ENCODE measurements at places on chromosomes 13 and 19.

GRCh38 chr19:55373306-55373992 is 3.2 kb upstream of the TMEM190 start:
- no peak for DNase-seq

DNA sequence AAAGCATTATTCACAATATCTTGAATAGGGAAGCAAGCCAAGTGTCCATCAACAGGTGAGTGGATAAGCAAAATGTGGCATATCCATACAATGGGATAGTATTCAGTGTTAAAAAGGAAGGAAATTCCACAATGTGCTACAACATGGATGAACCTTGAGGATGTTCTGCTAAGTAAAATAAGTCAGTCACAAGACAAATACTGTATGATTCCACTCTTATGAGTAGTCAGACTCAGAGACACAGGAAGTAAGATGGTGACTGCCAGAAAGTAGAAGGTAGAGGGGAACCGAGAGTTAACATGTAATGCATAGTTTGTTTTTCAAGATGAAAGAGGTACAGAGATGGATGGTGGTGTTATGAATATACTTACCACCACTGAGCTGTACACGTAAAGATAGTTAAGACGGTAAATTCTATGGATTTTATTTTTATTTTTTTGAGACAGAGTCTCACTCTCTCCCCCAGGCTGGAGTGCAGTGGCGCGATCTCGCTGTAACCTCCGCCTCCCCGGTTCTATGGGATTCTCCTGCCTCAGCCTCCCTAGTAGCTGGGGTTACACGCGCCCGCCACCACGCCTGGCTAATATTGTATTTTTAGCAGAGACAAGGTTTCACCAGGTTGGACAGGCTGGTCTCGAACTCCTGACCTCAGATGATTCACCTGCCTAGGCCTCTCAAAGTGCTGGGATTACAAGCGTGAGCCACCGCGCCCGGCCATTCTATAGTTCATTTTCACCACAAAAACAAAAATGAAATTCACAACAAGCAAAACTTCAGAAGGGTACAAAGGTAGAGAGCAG is 1.0 kb upstream of the CHAMP1 start:
- DNase-seq, result peak; percentile 80

DNA sequence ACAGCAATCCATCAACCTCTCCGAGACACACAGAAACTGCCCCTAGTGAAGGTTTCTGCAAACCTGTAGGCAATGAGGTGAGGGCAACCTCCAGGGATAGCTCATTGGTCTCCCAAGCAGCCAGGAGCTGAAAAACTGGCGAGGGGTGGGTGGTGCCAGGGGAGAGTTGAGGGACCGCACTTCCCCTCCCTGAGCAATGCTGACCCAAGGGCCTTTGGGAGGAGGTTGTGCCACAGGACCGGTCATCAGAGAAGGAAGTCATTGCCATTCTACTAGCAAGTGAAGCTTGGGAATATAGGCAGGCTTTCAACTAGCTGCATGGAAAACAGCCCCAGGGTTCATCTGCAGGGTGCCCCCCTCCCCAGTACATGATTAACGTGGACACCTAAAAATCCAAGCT is 23.1 kb upstream of the MED4 start:
- no peak for DNase-seq

DNA sequence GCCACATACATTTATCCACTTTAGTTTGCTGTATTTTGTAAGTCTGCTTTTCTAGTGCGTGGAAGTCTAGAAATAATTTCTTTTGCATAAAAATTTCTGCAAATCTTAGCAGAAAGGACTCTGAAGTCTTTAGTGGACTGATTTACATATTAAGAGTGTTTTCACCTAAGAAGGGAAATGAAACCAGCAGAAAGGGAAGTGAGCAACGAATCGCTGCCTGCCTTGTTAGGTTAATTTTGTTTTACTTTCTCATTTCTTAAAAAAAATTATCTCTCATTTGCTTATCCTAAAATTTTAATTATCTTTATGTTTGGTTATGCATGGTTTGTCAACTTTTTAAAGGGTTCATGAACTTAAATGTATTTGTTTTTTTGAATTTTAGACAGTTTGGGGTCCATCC is 767 bp upstream of the GPR18 start:
- DNase-seq, result no peak

DNA sequence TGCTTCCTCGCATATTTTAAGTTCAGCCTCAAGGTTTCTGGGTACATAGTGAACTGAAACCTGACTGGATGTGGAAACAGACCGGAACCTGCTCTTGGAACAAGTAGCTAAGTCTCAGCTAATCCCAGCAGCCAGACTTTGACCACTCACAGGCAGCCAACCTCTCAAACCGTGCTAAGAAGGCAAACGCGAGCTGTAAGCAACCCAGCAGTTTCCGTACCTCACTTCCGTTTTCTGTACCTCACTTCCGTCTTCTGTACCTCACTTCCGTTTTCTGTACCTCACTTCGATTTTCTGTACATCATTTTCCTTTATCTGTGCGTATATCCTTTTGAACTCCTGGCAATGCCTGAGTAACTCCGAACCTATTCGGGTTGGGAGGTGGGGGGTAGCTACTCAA is 96.8 kb downstream of the SUCLA2 start:
- no peak for DNase-seq

- DNase-seq, result no peak
Measured at GRCh38 chr19:29395111-29395733, 130.6 kb upstream of the VSTM2B start.

DNA sequence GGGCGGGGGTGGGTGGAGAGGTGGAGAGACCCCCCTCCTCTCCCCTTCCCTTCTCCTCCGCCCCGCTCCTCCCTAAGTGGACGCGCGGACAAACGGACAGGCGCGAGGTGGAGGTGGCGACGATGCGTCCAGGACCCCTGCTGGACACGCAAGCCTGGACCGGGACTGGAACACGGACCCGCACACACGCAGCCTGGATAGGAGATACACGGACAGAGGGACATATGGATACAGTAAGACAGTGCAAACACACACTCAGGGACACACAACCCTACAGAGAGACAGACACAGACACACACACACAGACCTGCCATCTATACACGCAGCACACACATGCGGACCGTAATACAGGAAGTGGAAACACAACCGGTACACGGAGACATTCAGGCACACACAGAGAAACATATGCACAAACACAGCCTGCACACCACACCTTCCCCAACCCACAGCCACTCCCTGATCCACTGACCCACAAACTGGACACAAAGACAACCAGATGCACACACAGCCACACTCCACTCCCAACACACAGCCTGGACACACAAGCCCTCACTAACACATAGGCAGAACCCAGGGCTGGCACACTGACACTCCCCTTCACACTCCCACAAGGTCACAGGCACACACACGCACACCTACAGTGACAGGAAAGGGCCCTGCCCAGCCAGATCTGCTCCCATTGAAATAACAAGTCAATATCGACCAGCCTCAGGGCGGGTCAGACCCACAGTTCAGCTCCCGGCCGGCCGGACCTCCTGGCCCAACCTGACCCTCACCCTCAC is 696 bp upstream of the ERFL start:
- peak; percentile 92 for DNase-seq

GRCh38 chr19:8494158-8494557 is 8.3 kb downstream of the PRAM1 start:
- no peak for DNase-seq

- DNase-seq, result peak; percentile 91
Measured at GRCh38 chr19:46542428-46543230, 47.0 kb upstream of the PNMA8B start.

- DNase-seq, result no peak
Measured at GRCh38 chr19:6734096-6734696, 3.2 kb downstream of the GPR108 start.

DNA sequence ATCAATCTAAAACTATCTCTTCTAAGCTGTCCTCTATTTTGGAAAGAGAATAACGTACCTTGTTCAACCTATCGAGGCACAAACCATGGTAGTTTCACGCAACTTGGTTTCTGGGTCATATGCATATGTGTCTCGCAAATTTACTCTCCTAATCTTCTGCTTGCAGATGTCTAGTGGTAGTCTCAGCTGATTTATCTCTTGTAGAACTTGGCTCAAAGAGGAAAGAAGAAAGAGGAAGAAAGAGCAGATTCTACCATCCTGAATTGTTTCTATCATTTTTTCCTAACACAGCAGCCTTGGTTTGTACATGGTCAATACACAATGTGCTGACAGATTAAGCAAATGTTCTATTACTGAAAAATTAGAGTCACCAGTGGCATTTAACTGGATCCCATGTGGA is 282.3 kb downstream of the SPRY2 start:
- DNase-seq, result peak; percentile 32

DNA sequence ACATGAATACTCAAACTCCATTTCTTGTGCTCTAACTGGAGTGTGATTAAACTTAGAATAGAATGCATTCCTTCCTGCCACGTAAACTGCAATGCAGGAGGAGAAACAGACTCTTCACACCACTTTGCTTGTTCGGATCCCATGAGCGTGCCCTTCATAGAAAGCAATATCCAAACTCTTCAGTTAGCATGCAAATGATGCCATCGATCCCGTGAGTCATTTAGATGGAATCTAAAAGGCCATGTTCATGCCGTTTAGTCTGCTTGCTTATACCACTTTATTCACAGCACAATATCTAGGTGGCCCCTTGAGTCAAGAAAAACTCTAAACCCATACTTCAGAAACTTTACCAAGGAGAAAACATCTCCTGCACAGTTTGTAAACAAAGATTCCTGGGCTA is 225.8 kb downstream of the OXGR1 start:
- DNase-seq, result no peak

DNA sequence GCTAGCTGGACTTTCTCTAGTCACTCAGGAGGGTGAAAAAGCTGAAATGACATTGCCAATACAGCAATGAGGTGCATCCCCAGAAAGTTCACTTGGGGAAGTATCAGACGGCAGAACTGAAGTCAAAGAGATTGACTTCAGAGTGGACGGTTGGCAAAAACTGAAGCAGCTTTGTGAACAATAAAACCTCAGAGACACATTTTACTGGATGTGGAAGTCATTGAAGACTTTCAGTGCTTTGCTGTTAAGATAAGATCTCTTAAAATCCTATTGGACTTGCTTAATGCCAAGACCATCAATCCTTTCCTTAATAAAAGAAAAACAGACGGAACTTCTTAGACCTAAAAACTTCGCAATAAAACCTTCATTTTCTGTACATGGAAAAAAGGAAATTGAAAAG is 103.7 kb downstream of the ABCC4 start:
- no peak for DNase-seq

- DNase-seq, result no peak
Measured at GRCh38 chr13:50761406-50761805, 82.1 kb downstream of the DLEU7 start.

GRCh38 chr13:95156208-95156607 is 145.0 kb downstream of the ABCC4 start:
- DNase-seq, result no peak

- no peak for DNase-seq
Measured at GRCh38 chr19:22945560-22945959, 57.4 kb downstream of the ZNF728 start.

DNA sequence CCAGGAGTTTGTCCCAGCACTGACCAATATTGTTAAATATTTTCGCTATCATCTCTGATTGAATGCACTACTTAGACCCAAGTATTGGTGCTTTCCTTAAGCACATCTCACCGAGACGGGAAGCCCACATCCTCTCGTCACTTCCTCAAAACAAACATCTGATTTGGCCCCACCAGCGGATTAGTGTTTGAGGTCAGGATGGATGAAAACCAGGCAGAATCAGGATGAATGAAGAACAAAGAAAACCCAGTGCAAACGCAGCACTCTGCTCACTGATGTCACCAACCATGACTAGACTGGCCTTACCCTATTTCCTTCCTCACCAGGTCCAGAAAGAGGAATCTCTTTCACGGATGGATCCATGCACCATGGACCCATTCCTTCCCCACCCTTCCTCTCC is 6.0 kb downstream of the PLAUR start:
- no peak for DNase-seq

- DNase-seq, result no peak
Measured at GRCh38 chr13:47146136-47146535, 249.3 kb upstream of the HTR2A start.

DNA sequence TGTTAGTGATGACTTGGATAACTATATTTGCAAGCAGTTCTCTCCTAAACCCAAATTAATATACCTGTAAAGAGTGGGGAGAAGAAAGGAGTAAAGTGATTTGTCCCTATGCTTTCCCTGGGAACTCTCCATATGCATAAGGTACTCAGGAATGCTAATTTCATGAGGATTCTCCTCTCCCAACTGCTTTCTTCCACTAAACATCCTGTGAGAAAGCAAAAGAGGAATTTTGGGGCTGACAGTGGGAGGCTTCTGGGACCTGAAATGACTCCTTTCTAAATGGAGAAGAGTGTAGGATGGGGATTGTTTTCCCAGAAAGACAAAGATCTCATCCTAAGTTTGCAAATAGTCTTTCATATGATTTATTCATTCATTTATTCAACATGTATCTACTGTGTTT is 250.5 kb downstream of the TDRD3 start:
- DNase-seq, result no peak

- peak; percentile 64 for DNase-seq
Measured at GRCh38 chr19:30076751-30077670, 135.0 kb downstream of the URI1 start.

GRCh38 chr13:70708775-70709174 is 600.5 kb upstream of the KLHL1 start:
- no peak for DNase-seq

DNA sequence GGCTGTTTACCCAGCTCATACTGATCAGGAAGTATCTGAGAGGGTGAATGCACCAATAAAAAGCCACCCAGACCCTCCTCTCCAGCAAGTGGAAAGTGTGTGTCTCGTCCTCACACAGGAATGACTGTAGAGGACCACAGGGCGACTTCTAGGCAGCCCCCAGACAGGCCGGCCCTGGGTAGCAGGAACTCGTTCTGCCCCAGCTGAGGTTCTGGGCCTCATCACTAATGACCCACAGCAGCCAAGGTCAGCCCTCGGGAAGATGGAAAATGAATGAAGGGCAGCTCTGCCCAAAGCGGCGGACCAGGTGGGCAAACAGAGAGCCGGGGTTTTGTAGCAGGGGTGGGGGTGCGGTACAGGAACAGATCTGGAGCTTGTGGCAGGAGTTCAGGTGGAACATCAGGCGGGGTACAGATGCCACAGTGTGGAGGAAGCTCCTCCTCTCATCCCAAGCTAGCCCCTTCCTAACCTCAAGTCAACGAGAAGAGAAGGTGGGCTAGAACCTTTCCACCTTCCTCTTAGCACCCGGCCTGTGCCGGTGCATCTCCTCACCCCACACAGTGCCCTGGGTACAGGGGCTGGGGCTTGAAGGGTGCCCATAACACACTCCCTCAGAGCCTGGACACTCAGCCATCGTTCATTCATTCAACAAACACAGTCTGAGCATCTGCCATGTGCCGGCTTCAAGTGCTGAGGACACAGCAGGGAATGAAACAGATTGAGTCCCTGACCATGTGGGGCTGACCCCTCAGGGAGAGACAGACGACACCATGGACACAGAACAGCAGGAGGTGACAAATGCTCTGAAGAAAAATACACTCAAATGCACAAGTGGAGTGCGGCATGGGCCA is 36.2 kb downstream of the RFX2 start:
- DNase-seq, result no peak

- DNase-seq, result no peak
Measured at GRCh38 chr13:28248080-28248479, 109.7 kb downstream of the PAN3 start.
